ENCODE measurements at places on chromosomes 2 and 18.

- no peak for DNase-seq
These were observed 488.7 kb downstream of the THSD7B start for GRCh38 chr2:137254052-137254451.

DNA sequence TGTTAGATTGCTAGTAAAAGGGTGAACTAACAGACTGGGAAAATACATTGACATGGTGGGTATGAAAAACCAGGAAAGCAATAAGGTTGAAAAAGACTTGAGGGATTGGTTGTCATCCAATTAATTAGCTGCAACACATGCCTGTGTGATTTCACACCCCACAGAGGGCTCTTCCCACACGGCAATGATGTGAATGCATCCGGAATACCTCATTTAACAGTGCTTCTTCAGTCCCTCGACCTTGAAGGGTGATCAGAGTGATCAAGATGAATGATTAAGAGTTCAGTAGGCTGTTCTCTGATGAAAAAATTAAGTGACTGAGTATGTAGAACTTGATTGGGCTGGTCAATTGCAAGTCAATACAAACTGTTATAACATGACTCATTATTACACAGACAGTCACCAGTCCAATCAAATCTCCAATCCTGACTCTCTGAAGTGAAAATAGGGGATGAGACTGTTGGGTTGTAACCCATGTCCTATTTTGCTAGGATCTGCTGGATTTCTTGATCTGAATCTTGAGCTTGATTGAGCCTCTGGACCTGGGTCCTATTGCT lies 924.9 kb upstream of the FAM98A start:
- no peak for DNase-seq

GRCh38 chr2:2026252-2026831 lies 282.0 kb upstream of the PXDN start:
- DNase-seq: no peak

DNA sequence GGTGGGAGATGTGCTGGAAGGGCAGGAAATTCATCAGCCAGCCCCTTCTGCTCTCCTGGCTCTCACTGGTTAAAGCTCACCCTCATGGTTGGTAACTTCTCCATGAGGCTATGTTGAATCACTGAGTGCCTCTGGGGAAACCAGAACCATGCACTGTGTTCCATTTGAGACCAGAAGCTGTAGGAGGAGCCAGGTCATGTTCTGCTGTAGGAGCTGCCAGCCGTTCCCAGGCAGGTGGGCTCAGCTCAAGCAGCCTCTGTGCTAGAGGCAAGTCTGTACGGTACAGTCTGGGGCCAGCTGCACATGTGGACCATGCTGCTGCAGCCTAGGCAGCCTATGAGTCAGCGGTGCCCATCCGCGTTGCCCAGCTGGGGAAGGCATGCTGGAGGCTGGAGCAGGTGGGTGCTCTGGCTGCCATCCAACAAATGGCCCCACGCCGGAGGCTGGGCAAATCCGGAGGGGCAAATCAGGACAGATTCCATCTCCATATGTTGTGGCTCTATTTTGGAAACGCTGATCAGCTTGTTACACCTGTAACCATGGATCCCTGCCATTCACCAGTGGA lies 22.0 kb upstream of the KCNF1 start:
- DNase-seq: no peak

GRCh38 chr2:38788306-38788705 lies 10.3 kb downstream of the GEMIN6 start:
- no peak for DNase-seq

GRCh38 chr2:12192762-12193161 lies 446.3 kb downstream of the LPIN1 start:
- DNase-seq: no peak

DNA sequence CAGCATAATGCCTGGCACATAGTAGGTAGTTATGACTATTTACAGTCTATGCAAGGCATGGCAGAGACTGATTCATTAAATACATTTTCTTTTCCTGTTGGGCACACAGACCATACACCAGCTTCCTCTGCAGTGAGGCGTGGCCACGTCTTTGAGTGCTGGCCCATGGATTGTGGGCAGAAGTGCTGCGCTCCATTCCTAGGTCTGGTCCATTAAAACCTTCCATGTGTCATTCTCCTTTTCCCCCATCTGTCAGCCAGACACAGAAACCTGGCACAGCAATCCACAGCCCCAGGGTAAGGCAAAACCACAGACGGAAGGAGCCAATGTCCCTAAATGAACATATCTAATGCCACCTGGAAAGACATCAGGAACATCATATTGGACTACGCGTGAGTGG lies 141.9 kb downstream of the TTC32 start:
- DNase-seq: no peak

GRCh38 chr2:121524685-121525425 lies 5.8 kb upstream of the RNU4ATAC start:
- no peak for DNase-seq

GRCh38 chr2:57199663-57200062 lies 846.9 kb upstream of the VRK2 start:
- no peak for DNase-seq

DNA sequence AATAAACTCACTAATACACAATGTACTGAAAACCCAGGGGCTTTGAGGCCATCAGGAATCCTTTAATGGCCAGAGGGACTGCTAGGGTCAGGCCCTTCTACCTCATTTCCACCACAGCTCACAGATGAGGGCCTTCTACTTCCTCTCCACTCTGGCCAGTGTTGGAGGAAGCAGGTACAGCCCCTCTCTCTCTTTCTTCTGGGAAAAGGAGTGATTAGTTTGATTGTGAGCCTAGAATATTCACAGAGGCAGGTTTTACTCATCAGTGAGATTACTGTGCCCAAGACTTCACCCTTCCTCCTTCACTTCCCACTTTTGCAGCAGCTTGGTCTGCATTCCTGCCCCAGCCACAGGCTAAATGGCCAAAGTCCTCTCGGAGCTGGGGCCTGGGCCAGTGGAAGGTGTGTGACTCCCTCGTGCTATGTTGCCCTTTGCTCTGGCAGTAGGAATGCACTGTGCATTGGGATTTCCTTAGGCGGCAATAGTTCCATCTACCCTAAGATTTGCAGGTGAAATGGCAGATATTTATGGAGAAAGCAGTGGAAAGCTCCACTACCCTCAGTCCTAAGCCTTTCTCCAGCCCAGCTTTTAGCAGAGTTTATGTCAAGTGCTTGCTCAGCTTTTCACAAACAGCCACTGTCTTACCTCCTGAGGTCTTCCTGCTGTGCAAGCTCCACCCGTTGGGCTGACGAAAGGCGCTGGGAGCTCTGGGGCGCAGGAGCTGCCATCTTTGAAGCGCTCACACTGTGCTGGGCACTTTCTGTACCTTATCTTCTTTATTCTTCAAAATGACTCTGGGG lies 36.2 kb upstream of the YES1 start:
- no peak for DNase-seq

All from activated gamma-delta T cell treated with Interleukin-2 at 50 U/mL for 16 hours (primary cell).